ENCODE measurements at places on chromosomes 6 and 20.

- no peak for DNase-seq
Observed at GRCh38 chr20:55009066-55009465, 533.7 kb downstream of the DOK5 start.

DNA sequence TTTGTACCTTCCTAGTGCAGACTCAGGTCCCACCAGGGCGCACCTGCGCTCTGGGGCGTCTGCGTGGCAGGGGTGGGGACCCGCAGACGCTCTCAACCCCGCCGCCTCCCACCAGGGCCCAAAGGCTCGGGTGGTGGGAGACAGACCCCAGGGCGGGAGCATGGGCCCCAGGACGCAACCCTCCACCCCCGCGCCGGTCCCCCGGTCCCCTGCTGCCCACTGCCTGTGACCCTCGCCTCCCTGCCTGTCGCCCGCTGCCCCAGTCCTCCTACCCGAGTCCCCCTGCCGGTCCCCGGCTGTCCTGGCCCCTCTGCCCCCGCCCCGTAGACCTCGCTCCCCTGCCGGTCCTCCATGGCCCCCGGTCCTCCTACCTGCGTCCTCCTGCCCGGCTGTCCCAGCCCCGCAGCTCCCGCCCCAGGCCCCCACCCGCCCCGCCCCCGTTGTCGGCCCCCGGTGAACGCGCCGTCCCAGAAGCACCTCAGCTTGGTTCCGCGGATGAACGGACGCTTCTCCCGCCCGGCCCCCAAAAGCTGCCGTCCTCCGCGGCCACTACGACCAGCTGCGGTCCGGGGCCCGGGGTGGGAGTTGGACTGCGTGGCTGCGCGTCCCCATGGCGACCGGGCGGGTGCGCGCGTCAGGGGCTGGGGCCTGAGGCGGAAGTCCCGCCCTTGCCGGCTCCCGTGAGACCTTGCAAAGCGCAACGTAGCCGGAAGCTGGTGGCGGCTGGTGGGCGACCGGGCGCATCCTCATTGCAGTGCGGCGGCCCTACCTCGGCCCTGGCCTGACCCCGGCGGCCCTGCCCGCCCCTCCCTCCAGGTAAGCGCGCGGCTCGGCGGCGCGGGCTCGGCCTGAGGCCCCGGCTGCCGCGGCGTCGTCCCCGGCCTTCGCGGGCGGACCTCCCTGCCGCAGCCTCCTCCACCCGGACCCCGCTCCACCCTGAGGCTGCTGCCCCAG, at the start of gene ARFGAP1:
TSS of gene ARFGAP1 (plus strand) at position 709 of the 954 bp plus-strand sequence. CDS start 2,768 bp downstream, outside the sequence.
- DNase-seq = peak; percentile 99

GRCh38 chr6:89290401-89291155, 24.5 kb downstream of the GABRR2 start:
- DNase-seq = no peak

- peak; percentile 71 for DNase-seq
Observed at GRCh38 chr6:117542493-117542892, 59.8 kb downstream of the GOPC start.

- no peak for DNase-seq
Observed at GRCh38 chr20:33992145-33992922, 1.4 kb upstream of the RALY start.

- no peak for DNase-seq
Observed at GRCh38 chr6:49849213-49849907, 17.0 kb downstream of the CRISP1 start.

GRCh38 chr6:24219670-24220069, 93.7 kb downstream of the NRSN1 start:
- DNase-seq = no peak

DNA sequence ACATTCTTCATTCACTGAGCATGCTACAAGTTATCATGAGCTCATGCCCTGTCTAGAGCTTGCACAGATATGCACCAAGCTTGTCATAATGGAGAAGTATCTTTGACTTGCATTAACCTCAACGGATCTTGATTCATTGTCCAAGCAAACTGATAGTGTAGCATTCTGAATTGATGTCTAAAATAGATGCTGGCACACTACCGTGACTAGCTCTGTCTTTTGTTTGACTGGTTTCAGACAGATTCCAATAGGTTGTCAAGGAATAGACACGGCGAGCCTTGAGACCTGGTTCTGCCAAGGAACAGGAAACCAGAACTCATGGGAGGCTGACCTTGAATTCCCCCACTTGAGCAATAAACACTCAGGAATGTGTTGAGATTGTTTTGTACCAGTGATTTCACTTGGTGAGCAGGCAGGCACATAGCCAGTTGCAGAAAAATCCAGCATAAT, 1153.1 kb upstream of the GJE1 start:
- DNase-seq = no peak

DNA sequence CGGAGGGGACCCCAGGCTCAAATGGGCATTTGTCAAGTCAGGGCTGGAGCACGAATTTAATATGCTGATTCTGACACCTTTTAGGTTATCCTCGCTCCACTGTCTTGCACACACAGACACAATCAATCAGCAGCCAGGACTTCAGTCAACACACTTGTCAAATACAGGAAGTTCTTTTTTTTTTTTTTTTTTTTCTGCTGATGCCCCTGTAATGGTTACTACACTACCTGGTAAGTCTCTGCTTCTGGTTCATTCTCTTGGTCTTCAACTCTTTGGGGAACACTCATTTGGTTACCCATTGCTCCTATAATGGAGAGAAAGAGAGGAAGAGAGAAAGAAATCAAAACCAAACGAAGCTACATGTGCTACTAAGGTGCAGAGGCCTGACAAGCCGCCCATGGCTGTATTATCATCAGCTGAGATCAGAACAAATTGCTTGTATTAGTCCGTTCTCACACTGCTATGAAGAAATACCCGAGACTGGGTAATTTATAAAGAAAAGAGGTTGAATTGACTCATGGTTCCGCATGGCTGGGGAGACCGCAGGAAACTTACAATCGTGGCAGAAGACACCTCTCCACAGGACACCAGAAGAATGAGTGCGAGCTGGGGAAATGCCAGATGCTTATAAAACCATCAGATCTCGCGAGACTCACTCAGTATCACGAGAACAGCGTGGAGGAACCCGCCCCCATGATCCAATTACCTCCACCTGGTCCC, 11.8 kb downstream of the BCAS1 start:
- peak; percentile 65 for DNase-seq

GRCh38 chr6:51856508-51856907, 230.9 kb downstream of the PKHD1 start:
- no peak for DNase-seq

- DNase-seq = no peak
Observed at GRCh38 chr6:15363523-15364400, 117.9 kb downstream of the JARID2 start.

Measured in RWPE2 (cell line).